Caco-2 (cell line): ENCODE measurements at places on chromosomes 1 and 21. TPM values are rescaled to one million over a fixed set of nuclear protein-coding genes. Genes with fewer than 3 reads are reported as not detected.
A peak's percentile ranks its signal among the peaks of the same experiment; 100 is the strongest.

- no peaks in the 10 kb centered on the region for H3K36me3 ChIP-seq
- peak; percentile 60 for DNase-seq
- no peaks in the 10 kb centered on the region for H3K27me3 ChIP-seq
- H3K4me1 ChIP-seq: no peaks in the 10 kb centered on the region; the same call in 1 of the 2 replicates
- H3K27ac ChIP-seq: no peak overlapping the region
Observed at GRCh38 chr1:181423301-181423918, 59.9 kb upstream of the CACNA1E start.

- H3K4me1 ChIP-seq: no peaks in the 10 kb centered on the region
- H3K36me3 ChIP-seq: no peaks in the 10 kb centered on the region
- no peak overlapping the region for H3K27ac ChIP-seq
- no peak overlapping the region for H3K4me3 ChIP-seq
Observed at GRCh38 chr1:77473690-77474089, 191.9 kb downstream of the AK5 start.

DNA sequence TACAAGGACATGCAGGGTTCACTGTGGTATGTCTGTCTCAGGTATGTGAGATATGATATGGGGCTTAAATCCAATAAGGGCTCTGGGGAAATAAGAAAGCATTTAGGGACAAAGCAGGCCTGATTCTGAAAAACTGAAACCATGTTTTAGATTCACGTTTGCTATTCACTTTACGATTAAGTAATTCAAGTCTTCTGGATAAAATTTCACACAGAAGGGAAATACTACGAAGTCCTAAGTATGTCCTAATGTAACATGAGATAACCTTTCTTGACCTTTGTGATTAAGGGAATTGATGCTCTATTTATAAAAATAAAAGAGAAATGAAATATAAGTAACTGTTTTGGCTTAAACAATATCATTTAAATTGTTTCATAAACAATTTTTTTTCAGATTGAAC lies 55.4 kb downstream of the HNRNPR start:
- no peak for DNase-seq
- H3K36me3 ChIP-seq: no peaks in the 10 kb centered on the region
- H3K4me1 ChIP-seq: no peaks in the 10 kb centered on the region
- H3K27ac ChIP-seq: no peak overlapping the region
- H3K4me3 ChIP-seq: no peak overlapping the region

DNA sequence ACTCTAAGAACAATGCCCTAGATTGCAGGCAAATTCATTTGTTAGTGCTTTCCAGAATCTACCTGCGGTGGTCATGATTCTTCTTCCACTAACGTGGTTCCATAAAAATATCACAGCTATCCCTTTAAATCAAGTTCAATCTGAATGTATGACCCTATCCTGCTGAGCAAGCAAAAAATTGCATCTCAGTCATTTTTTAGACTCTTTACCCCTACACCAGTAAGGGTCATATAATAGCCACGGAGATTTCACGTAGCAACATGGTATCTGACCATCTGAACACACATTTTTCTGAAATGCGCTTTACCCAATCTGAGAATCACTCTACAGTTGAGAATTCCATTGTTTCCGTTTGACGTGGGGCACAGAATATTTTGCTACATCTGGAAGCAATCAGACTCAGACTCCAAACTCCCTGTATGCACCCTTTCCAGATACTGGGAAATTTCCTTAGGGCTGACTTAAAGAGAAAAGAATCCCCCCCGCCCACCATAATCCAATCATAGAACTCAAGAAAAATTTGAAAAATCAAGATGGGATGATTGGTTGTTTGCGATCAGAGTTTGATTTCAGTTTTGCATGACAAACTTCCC lies 699.2 kb upstream of the ZP4 start:
- no peak overlapping the region for H3K27ac ChIP-seq
- peaks cover 10% of the 10 kb centered on the region; the same call in 1 of the 2 replicates for H3K4me1 ChIP-seq
- H3K36me3 ChIP-seq: no peaks in the 10 kb centered on the region
- DNase-seq: no peak
- H3K4me3 ChIP-seq: no peak overlapping the region
- H3K27me3 ChIP-seq: no peaks in the 10 kb centered on the region

DNA sequence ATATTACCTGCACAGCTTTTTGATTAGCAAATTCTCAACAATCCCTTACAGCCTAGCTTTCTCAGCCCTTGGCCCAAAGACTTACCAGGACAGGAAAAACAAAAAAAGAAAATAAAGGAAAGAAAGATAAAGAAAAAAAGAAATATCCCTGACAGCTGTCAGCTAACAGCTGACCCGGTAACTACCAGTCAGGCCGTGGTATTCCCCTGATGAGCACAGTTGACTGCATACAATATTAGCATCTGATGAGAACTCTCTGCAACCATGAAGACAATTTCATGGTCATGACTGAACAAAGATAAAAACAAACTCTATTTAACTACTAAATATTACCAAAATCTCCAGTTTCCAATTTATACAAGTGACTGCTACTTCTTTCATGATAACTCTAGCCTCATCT lies 798.8 kb downstream of the PLA2G4A start:
- H3K4me3 ChIP-seq: no peak overlapping the region
- H3K27ac ChIP-seq: no peak overlapping the region
- H3K4me1 ChIP-seq: no peaks in the 10 kb centered on the region
- no peaks in the 10 kb centered on the region for H3K36me3 ChIP-seq

GRCh38 chr1:22780696-22781095 lies 70.1 kb downstream of the EPHB2 start:
- no peak overlapping the region for H3K4me3 ChIP-seq
- no peaks in the 10 kb centered on the region; the same call in 1 of the 2 replicates for H3K36me3 ChIP-seq
- no peaks in the 10 kb centered on the region for H3K27me3 ChIP-seq
- H3K27ac ChIP-seq: no peak overlapping the region
- DNase-seq: peak; percentile 63

- H3K4me1 ChIP-seq: no peaks in the 10 kb centered on the region
- no peaks in the 10 kb centered on the region for H3K36me3 ChIP-seq
- H3K27me3 ChIP-seq: no peaks in the 10 kb centered on the region
- H3K27ac ChIP-seq: no peak overlapping the region
- DNase-seq: no peak
- H3K4me3 ChIP-seq: no peak overlapping the region
Observed at GRCh38 chr1:228347181-228347580, 59.5 kb downstream of the TRIM11 start.

DNA sequence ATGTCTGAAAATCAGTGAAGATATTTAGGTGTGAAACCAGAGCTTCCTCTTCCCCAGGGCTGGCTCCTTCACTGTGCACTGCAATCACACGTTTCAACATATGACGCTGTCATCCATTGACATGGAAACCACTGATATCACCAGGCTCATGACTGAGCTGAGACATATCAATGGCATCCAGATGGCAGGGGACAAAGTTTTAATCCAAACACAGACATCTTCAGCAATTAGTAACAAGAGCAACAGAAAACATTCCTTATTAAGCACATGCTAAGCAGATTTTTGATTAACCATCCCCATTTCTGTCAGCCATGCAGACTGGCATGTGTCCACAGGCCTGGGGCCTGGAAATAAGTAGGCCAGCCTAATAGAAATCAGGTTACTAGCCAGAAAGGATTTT lies 108.0 kb upstream of the ADAR start:
- no peak for DNase-seq
- no peaks in the 10 kb centered on the region for H3K4me1 ChIP-seq
- no peak overlapping the region for H3K4me3 ChIP-seq
- H3K27ac ChIP-seq: no peak overlapping the region
- no peaks in the 10 kb centered on the region; the same call in 1 of the 2 replicates for H3K27me3 ChIP-seq
- H3K36me3 ChIP-seq: no peaks in the 10 kb centered on the region

DNA sequence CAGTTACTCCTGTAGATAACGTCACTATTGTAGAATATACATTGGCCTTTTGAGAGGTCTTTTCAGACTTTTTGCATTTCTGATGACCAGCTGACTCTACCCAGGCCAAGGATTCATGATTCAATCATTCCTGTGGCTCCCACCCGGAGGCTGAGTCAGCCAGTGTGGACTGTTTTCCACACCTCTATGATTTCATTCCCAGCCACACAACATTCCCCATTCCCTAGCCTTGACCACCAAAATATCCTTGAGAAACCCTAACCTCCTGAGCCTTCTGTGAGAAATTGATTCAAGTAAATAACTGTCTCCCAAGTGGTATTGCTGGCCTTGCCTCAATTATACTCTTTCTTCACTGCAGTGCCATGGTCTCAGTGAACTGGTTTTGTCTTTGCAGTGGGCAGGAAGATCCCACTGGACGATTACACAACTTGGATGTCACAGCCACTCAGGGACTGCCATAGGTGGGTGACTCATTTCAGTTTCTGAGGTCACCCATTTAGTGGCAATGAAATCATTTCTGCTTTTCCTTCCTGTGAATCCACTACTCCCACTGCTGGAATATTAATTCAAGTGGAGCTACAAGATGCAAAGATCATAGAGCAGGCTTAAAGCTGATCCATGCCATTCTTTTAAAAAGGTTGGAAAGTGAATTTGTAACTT lies 518.6 kb upstream of the ZP4 start:
- H3K27me3 ChIP-seq: no peaks in the 10 kb centered on the region
- H3K4me1 ChIP-seq: no peaks in the 10 kb centered on the region
- no peak overlapping the region for H3K4me3 ChIP-seq
- DNase-seq: no peak
- H3K27ac ChIP-seq: no peak overlapping the region

DNA sequence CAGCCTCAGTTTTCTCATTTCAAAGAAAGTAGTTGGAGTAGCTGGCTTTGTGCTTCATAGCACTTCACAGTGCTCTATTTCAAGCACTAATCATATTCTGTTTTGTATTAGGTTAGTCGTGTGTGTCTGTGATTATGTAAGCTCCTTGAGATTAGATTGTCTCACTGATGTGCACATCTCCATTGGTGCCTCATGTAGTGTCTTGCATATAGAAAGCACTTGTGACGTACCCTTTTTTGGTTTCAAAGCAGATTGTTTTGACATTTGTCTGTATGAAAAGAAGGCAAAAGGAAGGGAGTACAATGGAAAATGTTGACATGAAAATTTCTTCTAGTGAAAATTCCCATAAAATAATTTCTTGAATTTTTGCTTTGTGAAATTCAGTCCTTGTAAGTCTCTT lies 13.9 kb downstream of the BTBD8 start:
- H3K4me3 ChIP-seq: no peak overlapping the region
- no peaks in the 10 kb centered on the region for H3K36me3 ChIP-seq
- no peak for DNase-seq
- no peaks in the 10 kb centered on the region for H3K27me3 ChIP-seq

DNA sequence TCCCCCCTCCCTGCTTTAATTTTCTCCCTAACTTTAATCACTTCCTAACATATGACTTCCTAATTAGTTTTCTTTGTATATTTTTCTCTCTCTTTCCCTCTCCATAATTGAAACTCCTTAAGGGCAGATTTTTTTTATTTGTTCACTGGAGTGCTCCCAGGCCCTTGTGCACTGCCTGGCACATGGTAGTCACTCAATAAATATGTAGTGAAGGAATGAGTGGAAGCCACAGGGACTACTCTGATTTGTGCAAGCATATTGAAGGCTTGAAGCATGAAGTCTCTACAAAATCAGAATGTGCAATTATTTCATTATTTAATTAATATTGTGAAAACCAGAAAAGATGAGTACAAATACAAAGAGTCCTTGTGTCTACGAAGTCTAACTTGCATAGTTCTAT lies 41.5 kb downstream of the SNX7 start:
- H3K27ac ChIP-seq: no peak overlapping the region
- DNase-seq: no peak
- no peak overlapping the region for H3K4me3 ChIP-seq
- H3K36me3 ChIP-seq: no peaks in the 10 kb centered on the region
- H3K27me3 ChIP-seq: no peaks in the 10 kb centered on the region

GRCh38 chr1:177360791-177361190 lies 190.0 kb downstream of the BRINP2 start:
- H3K36me3 ChIP-seq: no peaks in the 10 kb centered on the region
- H3K27ac ChIP-seq: no peak overlapping the region
- H3K4me3 ChIP-seq: no peak overlapping the region
- no peaks in the 10 kb centered on the region for H3K27me3 ChIP-seq

DNA sequence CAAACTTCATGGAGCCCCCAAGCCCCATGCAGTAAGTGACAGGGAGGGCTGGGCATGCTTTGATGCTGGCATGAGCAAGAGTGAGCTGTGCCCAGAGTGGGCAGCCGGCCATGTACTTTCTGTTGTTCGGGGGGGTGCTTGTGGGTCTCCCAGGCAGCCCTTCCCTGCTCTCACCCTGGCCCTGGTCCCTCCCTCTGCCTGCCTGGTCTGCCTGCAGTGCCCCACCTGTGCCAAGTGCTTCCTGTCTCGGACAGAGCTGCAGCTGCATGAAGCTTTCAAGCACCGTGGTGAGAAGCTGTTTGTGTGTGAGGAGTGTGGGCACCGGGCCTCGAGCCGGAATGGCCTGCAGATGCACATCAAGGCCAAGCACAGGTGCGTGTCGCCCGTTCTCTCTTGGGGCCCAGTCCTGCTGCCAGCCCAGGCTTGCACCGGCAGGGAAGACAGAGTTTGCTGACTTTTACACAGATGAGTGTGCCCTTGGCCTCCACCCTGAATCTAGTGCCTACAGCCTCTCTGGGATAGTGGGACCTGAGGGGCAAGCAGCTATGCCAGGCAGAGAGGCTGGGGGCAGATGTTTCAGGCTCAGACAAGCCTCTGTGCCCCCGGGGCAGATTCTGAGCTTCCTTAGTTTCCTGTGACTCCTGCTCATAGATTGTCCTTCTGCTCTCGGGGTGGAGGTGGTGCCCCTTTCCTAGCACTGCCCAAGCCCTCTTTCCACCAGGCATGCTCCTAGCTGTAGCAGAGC lies 7.6 kb downstream of the ZBTB48 start:
- H3K27ac ChIP-seq: no peak overlapping the region
- no peaks in the 10 kb centered on the region for H3K27me3 ChIP-seq
- H3K4me1 ChIP-seq: peaks cover 7% of the 10 kb centered on the region
- H3K4me3 ChIP-seq: no peak overlapping the region

- H3K27ac ChIP-seq: peak overlapping the region; percentile 33
- H3K27me3 ChIP-seq: no peaks in the 10 kb centered on the region
- H3K36me3 ChIP-seq: no peaks in the 10 kb centered on the region
Observed at GRCh38 chr1:203534526-203534925, 40.6 kb downstream of the OPTC start.

GRCh38 chr1:170085091-170085490 lies 10.6 kb upstream of the KIFAP3 start:
- H3K4me3 ChIP-seq: no peak overlapping the region
- H3K36me3 ChIP-seq: no peaks in the 10 kb centered on the region
- no peaks in the 10 kb centered on the region for H3K4me1 ChIP-seq

- no peaks in the 10 kb centered on the region for H3K36me3 ChIP-seq
- H3K27ac ChIP-seq: peak overlapping the region; percentile 86
- H3K4me3 ChIP-seq: peak overlapping the region; percentile 81
- DNase-seq: peak; percentile 64
- H3K27me3 ChIP-seq: no peaks in the 10 kb centered on the region
Observed at GRCh38 chr1:147669469-147670318, 630 bp downstream of the ACP6 start.

Gene LMOD1
- 0.11 TPM in 1 of 2 replicates, not detected in the other for total RNA-seq

Gene FAM151A
- 21.4 and 22.3 TPM in 2 replicates for total RNA-seq

Gene OVAAL
- not detected in 2 replicates for total RNA-seq

Gene CHRNB2
- total RNA-seq: 0.09 TPM in 1 of 2 replicates, not detected in the other

Gene FGR
- not detected in 2 replicates for total RNA-seq

Gene SLAMF1
- not detected in 2 replicates for total RNA-seq

Gene GBP7
- total RNA-seq: not detected in 2 replicates

Gene ACTA1
- 5.1 and 9.5 TPM in 2 replicates for total RNA-seq

Gene PTPN14
- total RNA-seq: 103 and 108 TPM in 2 replicates

Gene RAVER2
- 12.7 and 12.9 TPM in 2 replicates for total RNA-seq

Gene BNIPL
- 1.9 and 2.3 TPM in 2 replicates for total RNA-seq

Gene FCRL5
- total RNA-seq: not detected in 2 replicates
